T47D (cell line): ENCODE measurements at places on chromosomes 5 and 9.

DNA sequence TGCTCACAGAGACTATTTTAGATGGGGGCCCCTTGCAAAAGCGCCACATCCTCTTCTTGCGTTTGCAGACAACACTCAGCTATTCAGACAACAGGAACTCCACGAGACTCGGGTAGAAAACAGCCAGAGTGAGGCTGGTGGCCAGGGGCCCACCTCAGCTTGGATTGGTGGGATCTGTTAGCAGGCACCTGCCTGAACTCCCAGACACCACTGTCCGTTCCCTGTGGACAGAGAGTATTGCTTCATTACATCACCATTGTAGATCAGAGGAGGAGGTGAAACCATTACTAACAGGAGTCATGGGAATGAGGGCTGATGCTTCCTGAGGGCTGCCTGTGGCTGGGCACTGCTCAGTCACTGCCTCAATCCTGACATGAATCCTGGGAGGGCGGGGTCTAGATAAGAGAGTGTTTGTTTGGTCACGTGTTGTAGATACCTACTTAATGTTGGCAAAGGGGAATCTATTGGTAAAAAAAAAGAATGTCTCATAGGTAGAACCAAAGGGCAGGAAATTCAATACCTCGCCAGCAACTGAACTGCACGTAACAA, 4.4 kb upstream of the RAPGEF1 start:
- DNase-seq, result no peak

DNA sequence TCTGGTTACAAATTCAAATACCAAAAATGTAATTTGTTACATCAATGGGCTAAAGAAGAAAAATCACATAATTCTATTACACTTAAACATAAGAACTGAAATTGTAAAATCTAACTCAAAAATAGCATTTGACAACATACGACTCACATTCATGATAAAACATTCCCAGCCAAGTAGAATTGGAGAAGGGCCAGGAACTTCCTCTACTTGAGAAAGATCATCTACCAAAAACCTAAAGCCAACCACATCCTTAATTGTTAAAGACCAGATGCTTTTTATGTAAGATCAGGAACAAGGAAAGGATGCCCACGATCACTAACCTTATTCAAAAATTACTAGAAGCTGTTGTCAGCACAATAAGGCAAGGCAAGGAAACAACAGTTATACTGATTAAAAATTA, 1819.8 kb upstream of the C9orf72 start:
- no peak for DNase-seq

DNA sequence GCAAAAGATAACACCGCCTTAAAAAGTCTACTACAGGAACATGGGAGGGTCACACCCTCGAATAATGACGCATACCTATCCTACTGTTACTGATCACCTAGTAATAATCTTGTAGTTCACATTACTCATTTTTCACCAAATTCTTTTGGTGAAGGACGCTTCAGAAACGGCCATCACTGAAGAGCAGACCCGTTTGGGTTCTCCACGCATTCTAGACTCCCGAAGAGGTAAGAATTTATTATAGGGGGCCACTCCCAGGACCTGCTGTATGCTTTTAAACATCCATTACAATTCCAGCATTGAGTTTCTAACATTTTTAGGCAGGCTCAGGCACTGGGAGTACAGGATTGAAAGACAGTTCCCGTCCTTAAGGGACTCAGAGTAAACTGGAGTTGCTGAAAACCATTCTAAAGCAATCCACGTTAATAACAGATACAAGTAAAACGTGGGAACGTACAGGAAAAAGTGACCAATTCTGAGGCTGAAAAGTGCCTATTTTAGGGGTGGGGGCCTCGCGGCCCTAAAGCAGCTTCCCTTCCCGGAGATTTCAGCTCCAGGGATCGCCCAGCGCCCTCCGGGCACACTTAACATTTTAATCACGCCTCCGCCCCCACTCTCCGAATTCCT, at the start of gene FER:
FER (plus strand) TSS at position 124 of the 627 bp plus-strand sequence. CDS start 50,286 bp downstream, outside the sequence.
- DNase-seq, result no peak

- DNase-seq, result no peak
Observed at GRCh38 chr5:80191991-80192398, 63.9 kb downstream of the SERINC5 start.

GRCh38 chr5:150484964-150485692, 22.8 kb upstream of the NDST1 start:
- no peak for DNase-seq

GRCh38 chr5:124274949-124275348, 471.5 kb downstream of the ZNF608 start:
- no peak for DNase-seq

DNA sequence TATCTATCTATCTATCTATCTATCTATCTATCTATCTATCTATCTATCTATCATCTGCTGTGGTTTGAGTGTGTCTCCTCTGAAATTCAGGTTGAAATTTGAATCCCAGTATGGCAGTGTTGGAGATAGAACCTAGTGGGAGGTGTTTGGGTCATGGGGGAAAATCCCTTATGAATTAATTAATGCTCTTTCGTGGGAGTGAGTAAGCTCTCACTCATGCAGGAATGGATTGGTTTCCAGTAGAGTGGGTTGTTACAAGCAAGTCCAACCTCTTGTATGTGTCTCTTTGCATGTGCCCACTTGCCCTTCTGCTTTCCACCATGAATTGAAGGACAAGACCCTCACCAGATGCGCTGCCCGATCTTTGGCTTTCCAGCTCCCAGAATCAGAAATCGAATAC, 113.0 kb downstream of the ANXA1 start:
- no peak for DNase-seq

DNA sequence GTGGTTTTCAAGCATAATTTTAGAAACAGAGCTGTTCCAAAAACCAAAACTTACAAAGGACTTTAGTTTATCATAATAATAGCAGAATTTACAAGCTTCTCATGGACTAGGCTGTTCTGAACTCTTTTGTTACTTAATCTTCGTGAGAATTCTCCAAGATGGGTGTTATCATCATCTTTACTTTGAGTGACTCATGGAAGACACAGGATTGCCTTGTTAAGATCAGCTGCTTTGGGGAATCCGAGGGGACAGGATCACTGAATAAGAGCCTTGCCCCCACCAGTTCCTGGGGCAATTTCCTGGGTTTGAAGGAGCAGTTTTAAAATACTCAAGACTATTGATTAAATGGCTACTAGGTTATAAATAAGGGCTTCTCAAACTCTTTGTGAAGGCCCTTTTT, 80.5 kb downstream of the CFAP90 start:
- no peak for DNase-seq

GRCh38 chr5:37064442-37064841, 184.7 kb downstream of the CPLANE1 start:
- no peak for DNase-seq

DNA sequence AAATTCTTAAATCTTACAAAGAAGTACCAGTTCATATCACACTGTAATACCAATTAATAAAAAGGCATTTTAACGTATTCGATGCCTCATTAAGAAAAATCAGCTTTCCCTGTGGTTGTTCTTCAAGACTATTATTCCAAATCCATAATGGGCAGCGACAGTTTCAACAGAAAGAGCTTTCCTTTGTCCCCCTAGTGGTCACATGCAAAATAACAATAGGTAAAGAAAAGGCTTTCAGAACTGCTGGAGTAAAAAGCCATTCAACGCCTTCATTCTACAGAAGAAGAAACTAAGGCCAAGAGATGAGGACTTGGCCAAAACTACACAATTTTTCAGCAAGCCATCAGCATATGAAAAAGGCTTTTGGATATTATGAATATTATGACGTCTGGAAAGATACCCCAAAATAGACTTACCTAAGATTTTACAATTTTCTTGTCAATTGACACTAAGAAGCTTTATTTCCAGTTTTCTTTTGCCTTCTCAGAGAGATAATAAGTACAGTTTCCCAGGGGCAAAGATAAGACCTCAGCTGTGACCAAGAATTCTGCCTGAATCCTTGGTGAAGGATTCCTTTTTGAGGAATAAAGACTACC, 6.7 kb upstream of the CDH6 start:
- DNase-seq, result peak; percentile 43

DNA sequence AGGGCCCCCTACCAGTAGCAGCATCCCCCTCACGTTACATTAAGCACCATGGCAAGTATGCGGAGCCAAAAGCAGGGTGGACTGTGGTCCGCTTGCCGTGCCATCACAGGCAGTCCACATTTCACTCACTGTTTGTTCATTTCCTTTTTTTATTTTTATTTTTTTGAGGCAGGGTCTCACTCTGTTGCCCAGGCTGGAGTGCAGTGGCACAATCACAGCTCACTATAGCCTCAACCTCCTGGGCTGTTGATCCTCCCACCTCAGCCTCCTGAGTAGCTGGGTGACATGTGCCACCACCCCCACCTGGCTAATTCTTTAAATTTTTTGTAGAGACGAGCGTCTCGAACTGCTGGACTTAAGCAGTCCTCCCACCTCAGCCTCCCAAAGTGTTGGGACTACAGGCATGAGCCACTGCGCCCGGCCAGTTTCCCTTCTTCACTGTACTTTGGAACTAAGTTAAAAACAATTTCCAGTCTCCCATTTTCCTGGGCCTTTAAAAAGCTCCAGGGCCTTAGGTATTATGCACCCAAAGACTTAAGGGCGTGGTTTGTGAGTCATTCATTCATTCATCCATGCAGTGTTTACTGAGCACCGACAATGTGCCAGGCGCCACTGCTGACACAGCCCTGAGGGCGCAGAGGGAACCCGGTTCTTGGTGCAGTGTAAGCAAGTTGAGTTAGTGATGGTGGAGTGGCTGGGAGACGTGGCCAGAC, 19.9 kb downstream of the PRRX2 start:
- no peak for DNase-seq

GRCh38 chr5:79225026-79225425, 10.9 kb upstream of the JMY start:
- no peak for DNase-seq

GRCh38 chr9:135703726-135704125, 1.7 kb downstream of the KCNT1 start:
- no peak for DNase-seq

DNA sequence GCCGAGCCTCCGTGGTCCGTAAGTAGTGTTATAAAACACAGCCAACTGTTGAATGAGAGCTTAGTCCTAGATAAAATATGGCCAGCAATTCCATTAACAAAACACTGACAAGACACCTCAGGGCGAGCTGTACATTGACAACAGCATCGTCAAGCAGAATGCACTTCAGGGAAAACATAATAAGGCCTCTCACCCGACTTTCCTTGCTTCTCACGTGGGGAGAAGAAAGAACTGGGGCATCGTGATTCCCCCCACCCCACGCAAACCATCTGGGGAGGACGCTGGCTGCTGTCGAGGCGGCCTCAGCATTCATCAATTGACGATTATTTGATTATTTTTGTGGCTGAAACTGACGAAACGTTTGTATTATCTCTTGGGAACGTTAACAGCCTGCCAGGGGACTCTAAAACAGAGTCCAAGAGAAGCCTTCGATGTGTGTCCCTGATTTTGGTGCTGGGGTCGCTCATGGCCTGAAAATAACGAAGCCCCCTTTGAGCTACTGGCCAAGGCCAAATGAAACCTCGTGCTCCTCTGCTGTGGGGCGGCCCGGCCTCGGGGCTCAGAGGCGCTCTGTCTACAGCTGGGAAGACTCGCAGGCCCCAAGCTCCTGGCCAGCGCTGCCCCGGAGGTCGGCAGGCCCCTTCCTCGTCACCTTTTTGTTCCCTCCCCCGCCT, 464 bp downstream of the GDF9 start:
- no peak for DNase-seq

DNA sequence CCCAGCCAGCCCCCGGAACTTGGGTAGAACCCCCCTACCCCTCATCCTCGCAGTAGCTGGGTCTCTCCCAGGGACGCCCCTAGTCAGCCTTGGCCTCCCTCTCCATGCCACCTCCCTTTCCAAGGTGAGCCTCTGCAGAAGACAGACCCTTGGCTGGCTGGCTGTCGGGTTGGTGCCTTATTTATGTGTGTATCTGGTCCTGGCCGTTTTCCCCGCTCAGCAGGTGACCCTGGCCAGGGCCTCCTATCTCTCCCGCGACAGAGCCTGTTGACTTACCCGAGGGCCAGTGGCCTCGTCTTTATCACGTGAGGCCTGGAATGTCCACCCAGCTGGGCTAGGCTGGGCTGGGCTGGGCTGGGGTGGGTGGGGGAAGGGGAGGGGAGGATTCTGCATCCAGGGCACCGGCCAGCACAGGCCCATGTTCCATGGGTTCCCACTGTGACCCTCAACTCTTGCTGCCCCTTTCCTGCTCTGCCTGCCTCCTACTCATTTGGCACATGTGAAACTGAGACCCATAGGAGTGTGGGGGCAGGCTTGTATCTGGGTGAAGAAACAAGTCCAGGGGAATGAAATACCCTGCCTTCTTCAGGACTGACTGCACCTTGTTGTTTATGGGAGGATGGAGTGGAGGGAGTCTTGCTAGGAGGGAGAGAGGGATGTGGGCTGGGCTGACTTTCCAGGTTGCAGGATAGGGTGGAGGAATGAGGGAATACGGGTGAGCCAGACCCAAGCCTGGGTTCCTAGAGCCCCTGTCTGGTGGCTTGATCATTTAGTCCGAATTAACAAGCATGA, 3.1 kb downstream of the CXXC5 start:
- DNase-seq, result peak; percentile 63

GRCh38 chr5:61330341-61330844, 1.7 kb upstream of the ZSWIM6 start:
- DNase-seq, result no peak

- no peak for DNase-seq
Observed at GRCh38 chr9:74935008-74935407, 17.7 kb downstream of the C9orf40 start.

DNA sequence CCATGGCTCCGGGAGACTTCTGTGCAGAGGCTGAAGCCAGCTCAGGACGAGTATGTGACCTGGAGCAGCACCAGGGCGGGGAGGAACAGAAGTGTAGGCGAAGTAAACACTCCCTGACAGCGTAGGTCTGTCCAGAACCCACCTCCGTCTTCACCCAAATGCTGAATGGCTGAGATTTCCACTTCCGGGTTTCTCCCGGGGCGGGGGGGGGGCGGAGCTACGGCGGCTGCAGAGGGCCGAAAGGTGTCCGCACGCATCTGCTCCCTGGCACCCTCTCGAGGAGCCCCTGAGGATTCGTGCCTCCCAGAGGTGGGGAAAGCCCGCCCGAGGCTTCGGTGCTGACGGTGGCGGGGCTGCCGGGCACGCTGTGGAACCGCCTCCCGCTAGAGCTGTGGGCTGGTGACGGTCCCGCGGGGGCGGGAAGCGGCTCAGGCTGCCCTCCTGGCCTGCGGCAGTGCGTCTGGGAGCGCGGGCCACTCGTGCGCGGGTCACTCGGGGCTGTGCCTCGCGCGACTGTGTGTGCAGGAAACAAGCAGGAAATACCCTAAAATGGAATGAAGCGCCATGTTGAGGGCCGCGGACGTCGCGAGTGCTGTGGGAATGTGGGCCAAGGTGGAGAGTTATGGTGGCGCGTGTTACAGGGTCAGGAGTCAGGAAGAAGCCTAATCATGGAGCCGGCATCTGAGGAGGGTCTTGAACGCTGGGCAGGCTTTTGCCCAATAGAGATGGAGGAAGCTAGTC, 1425.4 kb downstream of the FOXD4L5 start:
- DNase-seq, result peak; percentile 24
